H1 (cell line): ENCODE measurements at places on chromosomes 3 and 15.

GRCh38 chr3:128734523-128735189 is 8.7 kb downstream of the RAB7A start:
- DNase-seq, result no peak

- DNase-seq, result no peak
Measured at GRCh38 chr15:90708516-90708915, 8.6 kb upstream of the BLM start.

GRCh38 chr3:169999433-169999832 is 32.8 kb downstream of the SEC62 start:
- DNase-seq, result no peak

GRCh38 chr3:133277813-133278212 is 122.0 kb upstream of the BFSP2 start:
- DNase-seq, result no peak

DNA sequence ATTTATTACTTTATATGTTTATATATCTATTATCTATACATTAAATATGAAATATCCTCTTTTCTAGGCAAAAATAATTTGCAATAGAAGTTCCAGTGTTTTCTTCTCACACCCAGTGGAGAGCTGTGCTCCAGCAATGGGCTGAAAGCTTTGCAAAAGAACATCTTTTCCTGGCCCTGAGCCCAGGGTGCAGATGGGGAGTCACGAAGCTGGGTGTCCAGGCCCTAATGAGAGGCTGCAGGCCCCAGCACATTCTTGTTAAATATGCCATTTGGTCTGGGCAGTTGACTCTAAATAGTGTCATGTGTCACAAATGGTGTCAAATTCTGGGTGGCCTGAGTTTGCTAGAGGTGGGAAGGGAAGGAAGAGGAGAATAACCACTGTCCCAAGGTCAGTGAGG is 5.7 kb downstream of the NTRK3 start:
- DNase-seq, result no peak

DNA sequence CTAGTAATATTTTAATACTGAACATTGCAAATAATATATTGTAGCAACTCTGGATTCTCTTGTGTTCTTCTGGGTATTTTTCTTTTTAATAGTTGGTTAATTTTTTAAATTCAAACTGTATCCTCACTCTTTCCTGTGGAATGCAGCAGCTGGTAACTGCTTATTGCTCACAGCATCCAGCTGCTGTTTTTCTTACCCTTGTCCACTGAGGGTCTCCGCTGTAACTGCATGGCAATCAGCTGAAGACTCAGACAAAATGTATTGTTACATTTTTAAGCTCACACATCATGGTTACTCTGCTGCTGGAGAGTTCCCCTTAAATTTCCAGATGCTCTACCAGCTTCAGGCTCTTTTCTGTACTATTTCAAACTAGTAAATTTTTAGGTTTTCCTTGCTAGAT is 227.6 kb downstream of the MBNL1 start:
- no peak for DNase-seq

- no peak for DNase-seq
Measured at GRCh38 chr3:64867224-64867623, 179.4 kb upstream of the ADAMTS9 start.

GRCh38 chr3:111548756-111549155 is 6.8 kb downstream of the CD96 start:
- DNase-seq, result no peak

DNA sequence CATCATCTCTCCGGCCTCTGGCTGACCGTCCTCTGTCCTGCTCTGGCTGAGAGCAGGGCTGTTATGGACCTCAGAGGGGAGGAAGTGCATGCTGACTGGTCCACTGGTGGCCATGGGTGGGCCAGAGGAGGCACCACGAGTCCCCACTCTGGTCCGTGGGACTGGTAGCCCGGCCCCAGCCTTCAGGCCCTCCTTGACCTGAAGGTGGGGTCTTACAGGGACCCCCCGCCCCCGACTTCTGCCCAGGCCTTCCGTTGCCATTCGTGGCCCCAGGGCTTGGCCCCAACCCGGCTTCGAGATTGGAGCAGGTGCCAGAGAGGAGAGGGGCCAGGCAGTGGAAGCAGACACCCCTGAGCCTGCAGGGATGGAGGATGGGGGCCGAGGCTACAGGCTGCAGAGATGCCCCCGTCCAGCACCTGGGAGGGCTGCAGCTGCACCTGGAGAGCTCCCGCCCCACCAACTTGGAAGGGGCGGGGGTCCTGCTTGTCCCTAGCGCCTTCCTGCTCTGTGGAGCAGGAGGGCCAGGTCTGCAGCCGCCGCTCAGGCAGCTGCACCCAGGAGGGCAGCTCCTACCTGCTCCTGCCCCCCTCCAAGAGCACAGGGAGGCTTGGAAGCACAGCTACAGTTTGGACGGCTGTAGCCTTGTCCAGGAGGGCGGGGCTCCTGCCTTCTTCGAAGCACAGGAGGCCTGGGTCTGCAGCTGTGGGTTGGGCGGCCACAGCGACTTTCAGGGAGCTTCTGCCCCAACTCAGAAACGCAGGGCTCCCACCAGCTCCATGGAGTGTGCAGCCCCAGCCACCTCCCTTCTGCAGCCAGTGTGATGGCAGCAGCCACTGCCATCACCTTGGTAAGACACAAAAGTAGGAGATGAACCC is 142.5 kb downstream of the KLF13 start:
- no peak for DNase-seq

DNA sequence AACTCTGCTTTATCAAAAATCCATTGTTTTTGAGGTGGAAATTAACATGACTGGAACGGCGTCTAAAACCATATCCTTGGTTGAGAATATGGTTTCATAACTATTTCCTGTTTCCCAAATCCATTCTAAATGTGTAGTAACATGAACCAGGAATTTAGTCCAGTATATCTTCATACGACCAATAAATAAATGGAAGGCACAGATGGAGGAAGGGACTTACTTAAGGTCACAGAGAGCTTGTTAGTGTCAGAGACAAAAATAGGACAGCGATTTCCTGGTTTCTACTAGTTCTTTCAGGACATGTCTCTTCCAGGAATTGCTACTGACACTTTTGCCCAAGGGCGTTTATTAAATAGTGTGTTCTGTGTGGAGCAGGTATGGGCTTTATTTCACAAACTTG is 41.2 kb downstream of the HES1 start:
- no peak for DNase-seq

- DNase-seq, result peak; percentile 79
Measured at GRCh38 chr3:194269610-194270145, 81.5 kb downstream of the CPN2 start.

DNA sequence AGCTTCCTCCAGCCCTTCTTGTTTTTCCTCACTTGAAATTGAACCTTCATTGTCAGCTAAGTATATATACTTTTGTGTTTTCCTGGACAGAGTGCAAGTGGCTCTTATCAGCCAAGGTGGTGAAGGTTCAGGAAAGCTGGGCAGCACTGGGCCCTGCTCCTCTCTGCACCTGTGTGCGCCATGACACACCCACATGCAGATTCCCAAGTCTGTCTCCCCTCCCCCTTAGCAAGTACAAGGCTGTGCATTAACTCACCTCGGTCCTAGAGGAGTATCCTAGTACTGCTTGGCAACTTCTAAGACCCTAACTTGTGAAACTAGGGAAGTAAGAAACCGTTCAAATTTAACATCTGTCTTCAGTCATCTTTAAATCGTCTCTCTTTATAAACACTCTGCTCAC is 85.8 kb downstream of the SLC49A4 start:
- DNase-seq, result no peak

GRCh38 chr15:76298986-76299385 is 12.3 kb downstream of the ETFA start:
- no peak for DNase-seq

DNA sequence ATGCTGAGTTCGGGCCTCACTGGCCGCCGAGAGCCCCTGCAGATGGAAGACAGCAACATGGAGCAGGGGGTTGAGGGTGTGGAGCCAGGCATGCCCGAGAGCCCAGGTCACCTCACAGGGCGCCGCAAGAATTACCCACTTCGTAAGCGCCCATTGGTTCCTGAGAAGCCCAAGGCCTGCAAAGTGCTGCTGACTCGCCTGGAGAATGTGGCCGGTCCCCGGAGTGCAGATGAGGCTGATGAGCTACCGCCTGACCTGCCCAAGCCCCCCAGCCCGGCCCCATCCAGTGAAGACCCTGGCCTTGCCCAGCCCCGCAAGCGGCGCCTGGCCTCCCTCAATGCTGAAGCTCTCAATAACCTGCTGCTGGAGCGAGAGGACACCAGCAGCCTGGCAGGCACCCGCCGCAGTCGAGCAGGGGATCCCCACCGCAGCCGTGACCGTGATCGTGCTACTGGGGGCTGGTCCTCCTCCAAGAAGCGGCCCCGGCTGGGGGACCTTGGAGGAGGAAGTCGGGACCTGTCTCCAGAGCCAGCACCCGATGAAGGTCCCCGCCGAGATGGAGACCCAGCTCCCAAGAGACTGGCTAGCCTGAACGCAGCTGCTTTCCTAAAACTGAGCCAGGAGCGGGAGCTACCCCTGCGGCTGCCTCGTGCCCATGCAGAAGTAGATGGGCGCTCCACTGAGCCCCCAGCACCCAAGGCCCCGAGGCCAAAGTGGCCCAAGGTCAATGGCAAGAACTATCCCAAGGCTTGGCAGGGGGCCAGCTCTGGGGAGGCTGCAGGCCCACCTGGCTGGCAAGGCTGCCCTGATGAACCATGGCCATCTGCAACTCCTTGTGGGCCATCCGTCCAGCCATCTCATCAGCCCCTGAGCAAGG is 12.1 kb upstream of the CHST14 start:
- no peak for DNase-seq

DNA sequence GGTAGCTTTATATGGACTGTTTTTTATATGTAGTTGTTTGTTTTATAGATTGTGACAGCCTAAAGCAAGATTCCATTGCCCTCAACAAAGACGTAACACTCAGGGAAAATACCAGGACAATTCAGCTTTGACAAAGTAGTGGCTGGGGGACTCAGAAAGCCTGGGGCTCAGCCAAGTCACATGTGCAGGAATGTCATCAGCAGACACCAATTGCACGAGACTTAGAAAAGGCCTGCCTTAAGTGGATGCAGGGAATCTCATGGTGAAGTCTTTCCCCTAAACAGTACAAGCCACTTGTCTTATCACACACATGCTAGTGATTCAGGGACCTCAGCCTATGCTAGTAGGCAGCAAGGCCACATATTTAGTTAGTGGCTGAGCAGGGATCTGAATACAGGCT is 381.8 kb upstream of the THBS1 start:
- no peak for DNase-seq

DNA sequence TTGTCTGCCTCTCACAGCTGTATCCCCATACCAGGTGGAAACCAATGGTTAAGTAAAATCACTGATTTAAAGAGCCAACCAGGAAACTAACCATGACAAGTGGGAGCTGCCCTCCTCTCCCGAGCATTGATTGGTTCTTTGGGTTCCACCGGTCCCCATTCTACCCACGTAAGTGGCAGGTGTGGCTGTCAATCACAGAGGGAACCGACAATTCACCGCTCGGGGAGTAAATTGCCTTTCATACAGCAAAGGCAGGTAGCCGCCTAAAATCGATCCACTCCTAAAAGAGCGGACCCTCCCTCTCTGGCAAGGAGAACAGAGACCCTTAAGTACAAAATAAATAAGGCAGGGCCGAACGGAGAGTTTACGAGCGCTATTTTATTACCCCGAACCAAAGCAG is 1.2 kb downstream of the ERC2 start:
- peak; percentile 83 for DNase-seq

DNA sequence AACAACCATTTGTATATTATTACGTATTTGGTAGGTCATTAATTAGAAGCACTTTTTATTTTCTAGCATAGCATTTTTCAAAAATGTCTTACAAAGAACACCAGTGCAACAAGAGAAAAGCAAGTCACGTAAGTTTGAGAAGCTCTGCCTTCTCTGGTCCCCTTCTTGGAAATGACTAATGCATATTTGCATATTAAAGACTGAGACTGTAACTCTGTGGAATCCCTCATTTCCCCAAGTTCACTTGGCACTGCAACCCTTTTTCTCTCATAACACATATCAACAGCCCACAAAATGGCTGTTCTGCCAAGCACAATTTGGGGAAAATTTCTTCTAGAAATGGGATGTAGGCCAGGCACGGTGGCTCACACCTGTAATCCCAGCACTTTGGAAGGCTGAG is 176.3 kb downstream of the ERC2 start:
- no peak for DNase-seq

DNA sequence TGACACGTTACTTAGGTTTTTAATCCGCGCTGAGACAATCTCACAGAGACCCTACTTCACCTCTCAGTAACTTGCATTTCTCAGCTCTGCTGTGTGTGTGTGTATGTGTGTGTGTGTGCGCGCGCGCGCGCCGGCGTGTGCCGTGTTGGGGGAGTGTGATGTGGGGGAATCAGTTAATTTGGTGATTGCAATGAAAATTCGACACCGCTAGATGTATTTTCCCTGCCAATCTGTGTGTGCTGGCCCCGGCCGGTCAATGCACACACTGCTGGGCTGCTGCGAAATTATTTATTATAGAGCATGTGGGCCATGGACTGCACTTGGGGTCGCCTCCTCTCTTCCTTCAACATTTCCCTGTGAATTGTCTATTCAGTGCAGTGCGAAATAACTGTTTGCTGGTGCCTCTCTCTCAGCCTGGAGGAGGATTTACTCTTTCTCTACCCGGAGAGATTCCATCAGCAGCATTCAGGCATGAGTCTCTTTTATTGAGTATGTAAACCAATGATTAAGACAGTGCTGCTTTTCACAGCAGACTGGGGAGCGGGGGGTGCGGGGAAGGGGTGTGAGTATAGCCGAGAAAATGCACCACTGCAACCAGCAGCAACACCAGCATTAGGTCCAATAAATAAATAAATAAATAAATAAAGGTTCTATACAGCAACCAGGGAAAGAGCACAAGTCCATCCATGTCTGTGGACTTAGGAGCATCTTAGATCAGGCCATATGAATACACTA is 2.9 kb downstream of the CADM2 start:
- no peak for DNase-seq

DNA sequence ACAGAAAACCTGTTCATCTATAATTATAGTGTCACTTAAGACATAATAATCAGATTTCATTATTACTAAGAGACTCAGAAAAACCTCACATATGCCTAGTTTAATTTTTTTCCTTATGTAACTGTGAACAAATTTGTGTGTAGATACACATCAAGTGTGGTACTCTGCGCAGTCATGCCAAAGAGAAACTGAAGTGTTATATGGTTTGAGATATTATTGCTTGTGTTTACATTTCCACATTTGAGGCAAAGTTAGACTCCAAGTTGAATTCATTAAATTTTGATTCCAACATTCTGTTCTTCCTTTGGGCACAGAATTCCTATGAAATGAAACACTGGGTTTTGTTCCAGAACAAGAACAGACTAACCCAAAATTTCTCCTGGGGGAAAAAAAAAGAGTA is 2.2 kb downstream of the MBNL1 start:
- no peak for DNase-seq

- no peak for DNase-seq
Measured at GRCh38 chr15:78414621-78415250, 23.3 kb upstream of the IREB2 start.
